Posterior vena cava (tissue), 2 donors: ENCODE measurements at places on chromosomes 12 and 14. TPM values are rescaled to one million over a fixed set of nuclear protein-coding genes. Genes with fewer than 3 reads are reported as not detected.

The DYNLL1 gene
- total RNA-seq = 221 TPM

The CLEC4D gene
- total RNA-seq = 0.71 TPM

DNA sequence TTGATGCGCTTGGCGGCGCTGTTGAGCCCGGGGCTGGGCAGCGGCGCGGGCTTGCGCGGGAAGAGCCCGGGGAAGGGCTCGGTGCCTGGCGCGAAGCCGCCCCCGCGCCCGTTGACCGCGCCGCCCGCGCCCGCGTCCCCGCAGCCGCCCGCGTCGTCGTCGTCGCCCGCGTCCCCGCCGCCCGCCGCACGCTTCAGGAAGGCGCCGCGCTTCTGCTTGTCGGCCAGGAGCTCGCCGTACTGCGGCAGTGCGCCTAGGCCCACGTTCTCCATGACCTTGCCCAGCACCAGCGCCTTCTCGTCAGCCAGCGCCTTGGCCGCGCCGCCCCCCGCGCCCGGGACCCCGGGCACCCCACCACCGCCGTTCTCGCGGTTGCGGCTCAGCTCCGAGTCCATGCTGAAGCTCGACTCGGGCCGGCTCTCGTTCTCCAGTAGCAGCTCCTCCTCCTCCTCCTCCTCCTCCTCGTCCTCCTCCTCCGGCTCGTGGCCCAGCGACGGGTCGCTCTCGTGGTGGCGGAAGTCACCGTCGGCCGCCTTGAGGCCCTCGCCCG is 97.2 kb downstream of the BCL11B start:
- DNase-seq = no peak

DNA sequence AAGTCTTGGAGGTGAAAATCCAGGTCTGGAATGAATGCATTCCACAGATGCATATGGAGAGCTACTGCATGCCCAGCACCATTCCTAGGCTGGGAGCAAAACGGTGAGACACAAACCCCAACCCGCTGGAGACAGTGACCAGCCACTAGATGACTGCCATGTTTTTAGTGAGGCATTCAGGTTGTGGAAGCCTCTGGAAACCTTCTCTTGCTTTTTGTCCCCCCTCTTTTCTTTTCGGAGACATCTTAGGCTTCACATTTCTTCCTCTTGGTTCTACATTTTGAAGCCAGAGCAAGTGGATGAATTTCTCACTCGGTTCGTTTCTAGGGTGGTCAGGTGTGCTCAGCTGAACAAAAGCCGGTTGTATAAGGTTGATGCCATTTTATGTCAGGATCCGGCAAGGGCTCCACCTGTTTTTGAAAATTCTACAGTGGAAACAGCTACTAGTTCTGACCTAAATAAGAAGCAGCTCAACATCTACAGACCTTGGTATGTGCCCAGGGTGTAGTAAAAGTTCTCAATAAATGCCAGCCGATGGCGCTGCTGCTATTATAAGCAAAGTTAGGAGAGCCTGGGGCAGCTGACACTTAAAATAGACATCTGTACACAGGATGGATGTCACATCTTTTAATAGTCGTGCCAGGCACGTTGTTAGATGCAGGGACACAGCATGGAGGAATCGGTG is 1.8 kb upstream of the ZNF839 start:
- DNase-seq = no peak

DNA sequence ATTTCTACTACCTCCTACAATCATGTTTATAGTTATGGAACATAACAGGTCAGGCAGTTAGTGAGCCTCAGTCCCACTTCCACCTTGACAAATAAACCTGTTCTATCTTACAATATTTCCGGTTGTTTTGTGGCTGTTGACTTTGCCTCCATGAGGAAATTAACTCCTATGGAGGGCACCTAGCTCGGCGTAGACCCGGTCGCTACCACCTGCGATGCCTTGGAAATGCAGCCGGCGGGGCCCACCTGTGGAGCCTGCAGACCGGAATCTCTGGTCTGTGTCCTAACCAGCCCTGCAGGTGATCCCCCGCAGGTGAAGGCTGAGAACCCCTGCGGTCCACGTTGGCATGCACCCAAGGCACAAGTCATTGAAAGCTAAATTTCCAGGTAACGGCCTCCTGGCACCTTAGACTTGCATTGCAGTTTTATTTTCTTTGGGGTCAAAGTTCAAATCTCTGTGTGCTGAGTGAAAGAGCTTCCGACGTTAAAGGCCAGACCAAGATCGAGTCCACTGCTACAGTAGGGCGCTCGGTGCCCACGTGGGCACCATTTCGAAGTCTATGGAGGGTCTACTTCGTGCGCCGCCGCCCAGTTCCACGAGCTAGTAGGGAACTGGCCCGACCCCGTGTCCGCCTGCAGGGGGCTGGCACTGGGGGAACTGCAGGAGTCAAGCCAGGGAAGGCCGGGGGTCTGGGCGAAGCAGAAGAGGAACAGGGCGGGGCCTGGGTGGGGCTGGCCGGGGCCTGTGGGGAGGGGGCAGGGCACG is 782 bp upstream of the PIWIL1 start:
- DNase-seq = no peak
